ENCODE measurements at places on chromosomes 1 and 21.

GRCh38 chr1:8666389-8667167 is 150.9 kb downstream of the RERE start:
- no peak for DNase-seq

GRCh38 chr21:42969193-42969600 is 5.2 kb upstream of the PKNOX1 start:
- no peak for DNase-seq

GRCh38 chr1:37932759-37933158 is 14.1 kb downstream of the INPP5B start:
- DNase-seq, result no peak

DNA sequence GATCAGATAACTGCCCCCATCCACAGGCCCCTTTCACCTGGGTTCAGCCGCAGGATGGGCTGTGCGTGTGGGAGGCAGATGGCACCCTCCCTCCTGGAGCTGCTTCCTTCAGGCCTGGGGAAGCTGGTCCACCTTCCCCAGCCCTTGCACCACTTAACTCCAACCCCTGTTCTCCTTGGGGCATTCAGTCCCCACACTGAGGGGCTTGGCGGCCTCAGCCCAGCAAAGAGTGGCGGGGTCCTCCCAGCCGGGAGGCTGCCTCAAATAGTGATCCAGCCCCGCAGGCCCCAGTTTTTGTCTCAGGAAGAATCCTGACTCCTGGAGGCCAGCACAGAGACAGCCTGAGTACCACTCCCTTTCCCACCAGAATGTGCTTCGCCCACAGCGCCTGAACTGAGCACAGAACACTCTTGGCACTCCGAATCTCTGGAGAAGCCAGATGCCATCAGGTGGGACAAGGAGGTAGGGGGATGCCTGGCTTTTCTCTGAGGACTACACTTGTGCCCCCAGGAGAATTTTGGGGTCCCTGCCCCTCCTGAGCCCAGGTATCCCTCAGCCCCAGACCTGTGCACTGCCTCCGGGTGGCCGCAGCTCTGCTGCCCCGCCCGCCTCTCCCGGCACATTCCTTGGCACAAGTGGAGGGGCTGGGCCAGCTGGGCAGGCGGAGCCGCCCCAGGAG is 936 bp downstream of the PAQR6 start:
- DNase-seq, result no peak

- no peak for DNase-seq
Observed at GRCh38 chr1:118914379-118915161, 73.6 kb downstream of the TBX15 start.
